ENCODE measurements at places on chromosomes 1 and 21.

- DNase-seq: no peak
Measured at GRCh38 chr1:43554444-43554992, 23.8 kb downstream of the PTPRF start.

DNA sequence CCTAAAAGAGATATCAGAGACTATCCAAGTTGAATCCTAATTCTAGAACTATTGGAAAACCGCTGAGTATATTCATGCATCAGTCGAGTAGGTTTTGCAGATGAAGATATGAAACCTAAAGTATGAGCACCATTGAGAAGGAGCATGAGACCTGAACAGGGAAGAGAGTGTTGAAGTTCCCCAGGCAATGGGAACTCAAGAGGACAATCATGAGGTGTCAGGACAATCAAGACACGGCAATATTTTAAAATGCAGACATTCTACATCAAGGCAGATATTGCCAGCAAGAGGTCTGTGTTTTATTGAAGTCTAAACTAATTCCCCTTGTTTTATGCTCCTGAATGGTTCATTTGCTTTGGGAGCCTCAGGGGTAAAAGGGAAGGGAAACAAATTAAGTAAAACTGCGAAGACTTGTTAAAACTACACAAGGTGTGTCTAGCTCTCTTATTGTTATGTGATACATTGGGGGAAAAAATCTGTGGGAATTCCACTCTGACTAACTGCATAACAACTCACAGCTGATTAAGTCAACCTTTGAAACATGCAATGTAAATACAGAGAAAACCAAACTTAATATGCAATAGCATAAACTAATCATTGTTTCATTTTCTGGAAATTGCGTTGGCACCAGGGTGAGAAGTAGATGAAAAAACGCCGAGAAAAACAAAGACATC, 347.9 kb upstream of the ADGRL2 start:
- DNase-seq: no peak

GRCh38 chr1:245893025-245893424, 614.1 kb downstream of the SMYD3 start:
- DNase-seq: no peak

DNA sequence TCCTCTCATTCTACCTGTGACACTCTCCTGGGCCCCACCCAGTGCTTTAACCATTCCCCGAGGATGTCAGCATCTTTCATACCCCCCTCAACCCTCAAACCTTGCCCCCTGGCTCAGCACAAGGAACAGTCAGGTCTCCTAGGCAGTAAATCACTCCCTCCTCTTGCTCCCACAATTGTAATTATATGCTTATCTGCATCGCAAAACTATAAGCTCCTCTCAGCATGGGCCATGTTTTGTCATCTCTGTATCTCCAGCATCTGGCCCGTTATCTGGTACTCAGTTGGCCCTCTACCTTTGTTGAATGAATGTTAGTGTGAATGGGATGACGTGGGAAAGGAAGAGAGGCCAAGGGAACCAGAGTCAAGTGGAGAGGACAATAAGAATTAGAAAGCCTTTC, 2.8 kb upstream of the ELOVL1 start:
- no peak for DNase-seq

DNA sequence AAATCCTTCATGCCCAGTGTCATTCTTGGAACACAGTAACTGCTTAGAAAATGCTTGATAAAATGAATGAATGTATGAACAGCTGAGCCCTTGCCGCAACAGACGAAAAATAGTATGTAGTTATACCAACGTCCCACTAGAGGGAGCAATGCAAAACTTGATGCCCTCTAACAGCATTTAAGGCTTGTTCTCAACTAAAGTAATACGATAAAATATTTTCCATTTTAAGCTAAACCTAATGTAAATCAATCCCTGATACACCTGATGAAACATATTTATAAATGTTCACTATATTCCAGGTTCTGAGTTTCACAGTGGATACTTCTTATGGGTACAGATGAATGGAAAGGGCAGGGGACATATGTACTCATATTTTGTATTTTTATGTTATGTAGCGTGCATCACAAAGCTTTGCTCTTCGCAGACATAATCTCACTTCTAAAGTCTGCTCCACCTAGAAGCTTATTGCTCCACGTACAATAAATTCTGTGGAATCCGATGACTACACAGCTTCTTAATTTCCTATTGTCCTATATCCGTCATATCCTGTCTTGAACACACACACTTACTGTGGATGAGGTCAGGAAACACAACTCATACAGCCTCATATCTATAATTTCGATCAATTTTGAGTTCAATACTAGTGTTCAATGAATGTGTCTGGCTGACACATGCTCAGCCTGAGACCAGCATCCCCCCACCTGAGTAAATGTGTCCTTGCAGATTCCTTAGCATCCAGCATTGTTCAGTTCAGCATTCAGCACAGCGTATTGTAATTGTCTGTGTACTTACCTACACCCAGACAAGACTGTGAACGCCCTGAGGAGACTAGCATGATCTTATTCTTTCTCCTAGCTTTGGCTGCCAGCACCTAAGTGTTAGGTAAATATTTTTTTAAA, 4.4 kb upstream of the UTP25 start:
- DNase-seq: no peak
